ENCODE measurements at places on chromosomes 2 and 18.
A peak's percentile ranks its signal among the peaks of the same experiment; 100 is the strongest.

- no peak for DNase-seq
Measured at GRCh38 chr2:237691029-237691907, 63.9 kb downstream of the LRRFIP1 start.

DNA sequence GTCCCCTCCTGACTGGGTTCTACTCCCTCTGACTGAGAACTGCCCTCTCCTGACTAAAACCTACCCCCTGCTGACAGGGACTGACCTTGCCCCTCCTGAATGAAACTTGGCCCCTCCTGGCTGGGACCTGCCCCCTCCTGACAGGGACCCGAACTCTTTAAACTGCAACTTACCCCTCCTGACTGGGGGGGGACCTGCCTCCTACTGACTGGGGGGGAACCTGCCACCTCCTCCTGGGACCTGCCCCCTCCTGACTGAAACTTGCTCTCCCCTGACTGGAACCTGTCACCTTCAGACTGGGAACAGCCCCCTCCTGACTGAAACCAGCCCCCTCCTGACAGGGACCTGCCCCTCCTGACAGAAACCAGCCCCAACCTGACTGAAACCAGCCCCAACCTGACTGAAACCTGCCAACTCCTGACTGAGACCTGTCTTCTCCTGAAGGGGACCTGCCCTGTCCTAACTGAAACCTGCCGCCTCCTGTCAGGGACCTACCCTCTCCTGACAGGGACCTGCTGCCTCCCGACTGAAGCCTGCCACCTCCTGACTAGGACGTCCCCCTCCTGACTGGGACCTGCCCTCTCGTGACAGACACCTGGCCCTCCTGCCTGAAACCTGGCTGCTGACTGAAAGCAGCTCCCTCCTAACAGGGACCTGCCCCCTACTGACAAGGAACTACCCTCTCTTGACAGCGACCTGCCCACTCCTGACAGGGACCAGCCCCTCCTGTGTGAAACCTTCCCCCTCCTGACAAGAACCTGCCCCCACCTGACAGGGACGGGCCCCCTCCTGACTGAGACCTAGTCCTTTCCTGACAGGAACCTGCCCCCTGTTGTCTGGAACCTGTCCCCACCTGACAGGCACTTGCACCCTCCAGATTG, 87.1 kb downstream of the PXDN start:
- DNase-seq: no peak

DNA sequence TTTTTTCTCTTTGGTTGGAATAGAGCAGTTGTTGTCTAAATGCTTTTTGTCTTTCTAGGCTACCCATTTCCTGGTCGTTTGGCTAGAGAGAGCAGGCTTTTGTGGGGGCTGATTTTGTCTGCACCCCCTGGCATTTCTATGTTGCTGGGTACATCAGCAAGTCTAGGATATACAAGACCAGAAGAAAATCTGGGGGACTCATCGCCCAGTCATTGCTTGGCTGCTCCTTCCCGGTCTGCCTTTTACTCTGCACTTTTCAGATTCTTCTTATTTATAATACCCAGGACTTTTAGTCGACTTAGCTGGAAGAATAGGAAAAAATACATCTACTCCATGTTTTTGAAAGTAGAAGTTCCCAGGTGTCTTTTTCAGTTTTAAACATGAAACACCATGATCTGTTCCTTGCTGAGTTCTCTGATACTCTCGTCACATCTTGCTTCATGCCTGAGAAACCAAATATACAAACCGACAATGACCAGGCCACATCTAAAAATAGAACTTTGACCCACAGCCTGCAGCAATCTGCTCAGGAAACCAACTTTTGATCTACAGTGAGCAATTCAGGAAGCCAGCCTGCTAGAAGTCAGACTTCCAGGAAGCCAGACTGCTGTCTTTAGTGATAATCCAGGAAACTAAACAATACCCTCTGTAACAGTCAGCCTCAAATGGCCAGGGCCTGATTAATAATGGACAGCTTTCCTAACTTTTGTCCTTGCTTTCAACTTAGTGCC, 163.8 kb upstream of the MEX3C start:
- peak; percentile 50 for DNase-seq

- DNase-seq: no peak
Measured at GRCh38 chr2:96821113-96821675, 5.1 kb downstream of the CNNM3 start.

DNA sequence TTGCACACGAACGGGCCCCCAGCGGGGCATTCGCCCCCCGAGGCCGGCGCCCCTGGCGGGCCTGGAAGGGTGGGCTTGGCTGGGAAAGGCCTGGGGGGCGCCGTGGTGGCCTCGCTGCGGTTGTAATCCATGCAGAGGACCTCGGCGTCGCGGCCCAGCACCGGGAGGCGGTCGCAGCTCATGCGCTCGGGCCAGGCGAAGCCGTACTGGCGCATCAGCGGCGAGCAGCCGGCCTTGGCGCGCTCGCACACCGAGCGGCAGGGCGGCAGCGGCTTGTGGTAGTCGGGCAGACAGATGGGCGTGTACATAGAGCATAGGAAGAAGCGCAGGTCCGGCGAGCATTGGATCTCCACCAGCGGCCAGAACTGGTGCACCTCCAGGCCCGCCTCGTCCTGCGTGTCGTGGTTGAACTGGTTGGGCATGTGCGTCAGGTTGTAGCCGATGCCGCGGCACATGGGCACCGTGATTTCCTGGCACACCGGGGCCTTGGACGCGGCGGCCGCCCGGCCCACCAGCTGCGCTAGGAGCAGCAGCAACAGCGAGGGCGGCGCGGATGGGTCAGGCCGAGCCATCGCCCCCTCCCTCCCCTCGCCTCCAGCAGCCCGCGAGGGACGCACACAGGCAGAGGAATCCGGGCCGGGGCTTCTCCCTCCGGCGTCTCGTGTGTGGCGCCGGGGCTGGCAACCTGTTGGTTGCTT, 1.4 kb downstream of the FZD5 start:
- DNase-seq: no peak

DNA sequence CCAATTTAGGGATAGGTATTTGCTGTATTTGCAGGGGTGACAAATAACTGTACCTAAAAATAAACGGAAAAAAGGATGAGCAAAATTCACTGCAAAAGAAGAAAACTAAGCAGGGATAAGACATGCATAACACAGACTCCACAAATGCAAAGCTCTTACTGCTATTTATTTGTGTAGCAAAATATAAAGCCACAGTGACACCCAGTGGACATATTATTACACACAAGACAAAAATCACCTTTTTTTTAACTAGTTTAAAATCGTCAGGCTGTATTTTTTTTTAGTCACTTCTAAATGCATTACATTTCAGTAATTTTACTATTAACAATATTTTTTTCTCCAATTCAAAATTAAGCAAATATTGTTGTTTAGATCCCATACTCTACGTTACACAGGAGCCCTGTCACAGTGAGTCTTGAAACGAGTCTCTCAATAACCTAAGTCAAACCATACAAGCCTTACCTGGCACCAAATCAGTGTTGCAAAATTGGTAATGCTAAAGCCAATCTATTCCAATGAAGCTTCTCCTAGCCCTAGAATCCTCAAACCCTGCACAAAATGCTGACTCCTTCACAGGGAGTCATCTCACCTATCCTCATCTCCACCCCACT, 23.7 kb downstream of the METTL4 start:
- peak; percentile 14 for DNase-seq

DNA sequence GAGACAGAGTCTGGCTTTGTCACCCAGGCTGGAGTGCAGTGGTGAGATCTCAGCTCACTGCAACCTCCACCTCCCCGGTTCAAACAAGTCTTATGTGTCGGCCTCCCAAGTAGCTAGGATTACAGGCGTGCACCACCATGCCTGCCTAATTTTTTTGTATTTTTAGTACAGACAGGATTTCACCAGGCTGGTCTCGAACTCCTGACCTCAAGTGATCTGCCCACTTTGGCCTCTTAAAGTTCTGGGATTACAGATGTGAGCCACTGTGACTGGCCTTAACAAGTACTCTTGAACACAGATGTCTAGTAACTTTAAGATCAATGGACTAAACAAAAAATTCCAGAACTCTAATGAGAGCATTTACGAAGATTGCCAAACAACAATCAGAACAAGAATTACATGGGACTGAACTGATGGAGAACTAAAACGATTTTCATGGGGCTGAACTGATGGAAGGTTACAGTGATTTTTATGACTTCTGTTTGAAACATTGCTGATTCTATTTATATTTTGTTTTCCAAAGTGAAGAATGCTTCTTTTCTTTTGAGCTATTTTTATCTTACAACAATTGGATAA, 46.5 kb upstream of the ST3GAL5 start:
- DNase-seq: no peak

- no peak for DNase-seq
Measured at GRCh38 chr2:10091182-10091888, 11.1 kb upstream of the CYS1 start.

DNA sequence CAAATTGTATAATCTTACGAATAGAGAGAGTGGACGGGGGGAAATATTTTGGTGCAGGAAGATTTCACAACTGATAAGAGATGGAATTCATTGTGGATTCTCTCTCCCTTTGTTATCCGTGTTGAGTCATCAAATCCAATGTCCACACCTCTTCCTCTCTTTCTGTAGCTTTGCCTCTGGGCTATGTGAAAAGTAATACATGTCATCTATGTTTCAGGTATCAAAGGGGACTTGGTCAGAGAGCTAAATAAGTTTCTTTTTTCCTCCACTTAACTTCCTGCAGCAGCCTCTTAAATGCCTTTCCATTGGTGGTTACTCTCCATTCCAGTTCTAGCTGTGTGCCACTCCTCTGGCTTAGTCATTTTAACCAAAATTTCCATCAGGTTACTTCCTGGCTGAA, 169.3 kb upstream of the NXPH2 start:
- DNase-seq: no peak

DNA sequence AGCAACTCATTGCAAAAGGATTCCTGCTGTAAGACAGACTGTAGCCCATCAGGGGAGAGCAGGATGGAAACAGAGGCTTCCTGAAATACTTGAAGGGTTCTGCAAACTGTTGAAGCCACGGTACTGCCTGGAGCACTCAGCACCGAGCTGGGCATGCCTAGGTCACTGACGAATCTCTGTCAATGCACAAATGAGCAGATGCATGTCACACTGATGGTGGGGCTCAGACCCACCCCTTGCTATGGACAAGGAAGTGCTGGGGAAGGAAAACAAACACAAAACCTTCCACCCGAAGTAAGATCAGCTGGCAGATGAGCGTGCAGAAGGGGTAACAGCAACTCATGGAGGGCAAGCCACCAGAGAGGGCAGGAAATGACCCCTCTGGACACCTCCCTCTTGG, 136.7 kb downstream of the BCL2 start:
- no peak for DNase-seq

GRCh38 chr2:137828624-137829023, 135.6 kb upstream of the HNMT start:
- DNase-seq: no peak

- no peak for DNase-seq
Measured at GRCh38 chr18:79850731-79851130, 53.0 kb downstream of the KCNG2 start.

DNA sequence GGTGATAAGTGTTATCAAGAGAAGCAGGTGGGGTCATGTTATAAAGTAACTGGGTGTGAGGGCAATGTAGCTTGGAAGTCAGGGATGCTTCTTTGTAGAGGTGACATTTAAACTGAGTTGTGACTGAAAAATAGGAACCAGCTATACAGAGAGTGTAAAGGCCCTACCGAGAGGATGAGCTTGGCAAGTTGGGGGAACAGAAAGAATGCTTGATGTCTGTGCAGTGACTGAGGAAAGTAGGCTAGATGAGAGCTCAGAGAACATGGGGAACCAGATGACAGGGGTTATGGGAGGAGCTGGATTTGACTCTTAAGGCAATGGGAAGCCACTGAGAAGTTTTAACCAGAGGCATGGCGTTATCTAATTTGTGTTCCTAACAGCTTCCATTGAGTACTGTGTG, 115.3 kb downstream of the DOCK10 start:
- DNase-seq: no peak

GRCh38 chr2:218329027-218329825, 27.4 kb upstream of the CATIP start:
- DNase-seq: no peak

GRCh38 chr2:164386231-164386630, 235.1 kb downstream of the GRB14 start:
- peak; percentile 9 for DNase-seq

DNA sequence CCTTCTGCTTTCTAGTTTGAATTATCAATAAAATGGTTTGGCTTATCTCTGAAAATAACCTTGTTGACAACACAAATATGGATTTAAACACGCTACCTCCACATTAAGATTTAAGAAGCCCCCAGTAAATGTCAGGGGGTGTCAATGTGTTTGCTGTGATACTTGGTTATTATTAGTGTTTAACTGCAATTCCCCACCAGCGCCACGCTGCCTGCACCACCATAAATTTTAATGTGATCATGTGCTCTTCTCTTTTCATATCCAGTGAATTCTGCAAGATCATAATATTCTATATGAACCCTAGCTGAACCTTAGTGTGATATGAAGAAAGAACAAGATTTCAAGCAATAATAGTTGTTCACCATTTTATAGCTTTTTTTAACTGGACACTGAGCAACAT, 330.7 kb downstream of the AGPS start:
- DNase-seq: no peak

- DNase-seq: no peak
Measured at GRCh38 chr2:37794717-37795116, 123.3 kb upstream of the CDC42EP3 start.

DNA sequence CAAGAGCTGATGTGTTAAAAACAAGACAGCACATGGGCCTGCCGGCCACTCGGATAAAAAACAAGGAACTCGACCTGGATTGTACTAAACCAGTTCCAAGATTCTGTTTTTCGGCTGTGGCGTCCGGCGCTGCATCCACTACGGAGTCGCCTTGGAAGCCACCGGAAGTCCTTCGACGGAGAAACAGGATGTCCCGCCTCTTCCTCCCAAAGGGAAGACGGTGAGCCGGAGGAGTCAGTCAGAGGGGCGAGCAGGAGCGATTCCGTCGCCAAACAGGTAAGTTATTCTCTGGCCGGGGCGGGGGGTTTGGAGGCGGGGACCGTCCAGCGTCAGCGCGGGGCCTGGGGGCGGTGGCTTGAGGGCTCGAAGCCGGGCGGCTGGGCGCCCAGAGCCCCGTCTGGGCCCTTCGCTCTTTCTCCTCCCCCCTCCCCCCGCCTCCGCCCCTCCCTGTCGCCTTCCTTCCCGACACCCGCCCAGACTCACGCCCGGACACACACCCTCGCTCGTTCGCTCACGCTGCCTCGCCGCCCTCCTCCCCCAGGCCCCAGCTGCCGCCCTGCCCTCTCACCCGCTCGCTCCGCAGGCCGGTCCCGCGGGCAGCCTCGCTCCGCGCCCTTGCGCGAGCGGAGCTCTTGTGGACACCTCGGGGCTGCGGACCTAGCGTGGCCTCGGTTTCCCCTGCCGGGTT, at the start of gene ZNF407:
Gene ZNF407, plus strand, starts transcription at position 209 of the 688 bp plus-strand sequence. CDS start 33,150 bp downstream, outside the sequence.
- peak; percentile 81 for DNase-seq

- no peak for DNase-seq
Measured at GRCh38 chr18:8036551-8036950, 469.4 kb downstream of the PTPRM start.

DNA sequence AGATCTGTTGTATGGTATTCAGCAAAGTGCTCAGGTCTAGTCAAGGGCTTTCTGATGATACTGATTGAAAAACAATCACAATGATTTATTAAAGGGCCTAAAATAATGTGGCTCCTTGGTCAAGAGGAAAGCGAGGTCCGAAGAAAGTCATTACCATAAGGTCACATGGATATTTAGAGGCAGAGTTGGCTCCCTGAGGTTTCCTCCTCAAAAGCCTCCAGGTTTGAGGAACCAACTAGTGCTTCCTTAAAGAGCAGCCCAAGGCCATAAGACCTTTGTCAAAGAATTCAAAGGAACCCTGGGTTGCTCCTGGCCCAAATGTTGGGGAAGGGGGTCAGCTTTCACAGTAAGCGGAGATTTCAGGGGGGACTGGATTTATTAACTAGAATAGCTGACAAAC, 280.7 kb upstream of the ATP5MC3 start:
- DNase-seq: no peak

GRCh38 chr2:6973895-6974545, 56.8 kb downstream of the RNF144A start:
- DNase-seq: no peak

GRCh38 chr18:3451183-3451988, 1.4 kb downstream of the TGIF1 start:
- peak; percentile 91 for DNase-seq

All from brain microvascular endothelial cell (primary cell).